ENCODE measurements at places on chromosomes 11 and 22.
A peak's percentile ranks its signal among the peaks of the same experiment; 100 is the strongest.

DNA sequence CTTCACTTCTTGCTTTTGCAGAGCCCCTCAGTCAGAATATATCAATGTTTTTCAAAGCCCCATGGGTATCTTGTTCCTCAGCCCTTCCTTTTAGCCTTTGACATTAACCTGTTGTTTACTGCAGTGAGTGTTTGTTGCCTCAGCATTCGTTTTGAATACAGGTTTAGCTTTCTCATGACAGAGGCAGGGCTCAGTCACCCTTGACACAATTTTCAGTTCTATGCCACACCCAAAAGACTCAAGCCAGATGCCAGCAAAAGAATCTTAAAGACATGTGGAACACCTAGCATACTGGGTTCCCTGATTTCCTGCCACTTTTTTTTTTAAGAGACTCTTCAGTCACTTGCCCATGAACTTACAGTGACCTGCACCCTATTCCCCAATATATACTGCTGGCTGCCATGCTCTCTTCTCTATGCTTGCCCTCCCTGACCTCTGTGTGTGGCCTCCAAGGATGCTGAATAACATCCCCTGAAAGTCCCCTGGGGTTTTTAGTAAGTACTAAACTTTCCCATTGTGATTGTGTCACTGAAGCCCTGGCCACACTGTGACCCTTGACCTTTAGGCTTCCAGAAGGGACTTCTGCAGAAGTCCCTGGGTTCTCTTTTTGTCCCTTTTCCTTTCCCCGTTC, 1225.5 kb downstream of the TBC1D22A start:
- DNase-seq = no peak

DNA sequence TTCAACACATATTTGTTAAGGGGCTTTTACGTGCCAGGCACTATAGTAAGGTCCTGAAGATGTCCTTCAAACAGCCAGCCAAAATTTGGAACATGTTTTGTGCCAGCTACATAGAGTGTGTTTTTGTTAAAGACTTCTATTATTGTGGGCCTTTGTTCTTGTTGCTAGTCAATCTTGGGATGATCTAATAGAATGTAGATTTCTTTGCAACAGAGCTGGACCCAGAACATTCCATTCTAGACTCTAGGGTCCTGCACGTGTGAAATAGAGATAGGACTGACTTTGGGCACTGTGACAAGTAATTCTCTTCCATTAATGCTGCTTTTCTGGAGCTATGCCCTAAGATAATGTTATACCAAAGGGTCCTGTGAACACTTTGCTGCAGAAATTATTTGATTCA, 16.9 kb upstream of the IPO7 start:
- no peak for DNase-seq

GRCh38 chr11:79232346-79232745, 208.5 kb downstream of the TENM4 start:
- DNase-seq = no peak

DNA sequence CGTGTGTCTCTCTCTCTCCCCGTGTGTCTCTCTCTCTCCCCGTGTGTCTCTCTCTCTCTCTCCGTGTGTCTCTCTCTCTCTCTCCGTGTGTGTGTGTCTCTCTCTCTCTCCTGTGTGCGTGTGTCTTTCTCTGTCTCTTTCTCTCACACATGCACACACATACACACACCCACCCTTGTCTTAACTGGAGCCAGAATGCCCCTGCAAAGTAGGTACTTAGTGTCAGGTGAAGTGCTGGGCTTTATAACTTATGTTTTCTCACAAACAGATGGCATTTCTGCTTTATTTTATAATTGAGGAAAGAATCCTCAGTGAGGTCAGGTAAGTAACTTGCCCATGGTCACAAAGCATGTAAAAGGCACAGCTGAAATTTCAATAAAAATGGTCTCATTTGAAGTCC, 106.0 kb downstream of the CSNK2A3 start:
- DNase-seq = no peak

DNA sequence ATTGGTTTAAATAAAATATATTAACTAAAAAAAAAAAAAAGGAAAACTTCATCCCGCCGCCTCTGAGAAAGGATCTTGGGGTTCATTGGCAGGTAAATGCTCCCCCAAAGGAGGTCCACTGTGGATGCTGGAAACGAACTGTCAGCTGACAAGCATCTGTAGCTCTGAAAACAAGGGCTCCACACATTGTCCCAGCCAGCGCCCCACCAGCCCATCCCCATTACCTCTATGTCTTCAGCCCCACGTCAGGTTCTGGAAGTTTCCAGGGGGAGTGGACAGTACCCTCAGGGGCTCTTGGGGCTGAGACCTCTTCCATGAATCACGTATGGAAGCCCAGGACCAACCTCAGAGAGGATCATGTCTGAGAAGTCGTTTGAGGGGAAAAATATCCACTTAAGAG, 66.4 kb upstream of the WNT7B start:
- DNase-seq = no peak

- peak; percentile 60 for DNase-seq
Observed at GRCh38 chr22:24189249-24190158, 8.2 kb downstream of the SUSD2 start.

DNA sequence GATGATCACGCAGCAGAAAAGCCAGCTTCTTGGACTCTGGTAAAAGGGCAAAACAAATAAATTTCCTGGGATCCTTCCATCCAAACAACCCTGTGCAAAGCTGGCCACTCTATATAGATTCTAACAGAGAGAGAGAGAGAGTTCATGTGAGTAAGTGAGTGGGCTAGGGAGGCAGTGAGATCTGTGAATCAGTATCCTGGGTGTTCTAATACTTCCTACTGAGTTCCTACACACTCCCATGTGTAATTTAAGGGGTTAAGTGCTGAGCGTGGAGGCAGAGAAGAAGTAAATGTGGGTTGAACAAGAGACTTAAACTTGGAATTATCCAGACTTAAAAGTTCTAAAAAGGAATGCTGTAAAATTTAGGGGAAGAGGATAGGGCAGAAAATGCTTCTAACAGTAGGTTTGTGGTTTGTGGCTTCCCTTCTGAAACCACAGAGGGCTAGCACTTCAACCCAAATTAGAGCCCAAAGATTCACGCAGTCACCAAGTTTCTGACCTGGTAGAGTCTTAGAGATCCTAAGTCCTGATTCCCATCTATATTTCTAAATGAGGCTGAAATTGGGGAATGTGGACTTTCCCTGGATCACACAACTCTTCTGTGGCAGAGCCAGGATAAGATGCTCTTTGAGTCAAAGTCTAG, 413.9 kb downstream of the TENM4 start:
- DNase-seq = no peak

- no peak for DNase-seq
Observed at GRCh38 chr11:83124636-83125424, 32.1 kb upstream of the PCF11 start.

GRCh38 chr11:38411149-38411548, 1813.1 kb upstream of the RAG2 start:
- DNase-seq = no peak

DNA sequence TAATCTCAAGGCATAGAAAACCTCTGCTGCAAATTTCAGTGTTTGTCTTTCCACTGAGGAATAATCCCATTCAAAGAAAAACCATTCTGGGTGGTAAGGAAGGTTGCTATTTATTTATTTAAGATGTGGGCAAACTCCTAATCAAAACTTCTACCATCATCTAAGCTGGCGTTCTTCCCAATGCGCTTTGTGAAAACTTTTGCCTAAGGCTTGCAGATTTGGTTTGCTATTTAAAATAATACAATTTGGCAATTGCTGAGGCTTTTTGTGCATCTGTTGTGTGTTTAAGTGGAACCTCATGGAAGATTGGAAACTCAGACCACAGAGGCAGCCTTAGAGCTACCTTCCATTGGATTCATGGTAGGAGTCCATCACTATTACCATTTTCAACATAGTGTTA, 309.0 kb downstream of the BLID start:
- DNase-seq = no peak

DNA sequence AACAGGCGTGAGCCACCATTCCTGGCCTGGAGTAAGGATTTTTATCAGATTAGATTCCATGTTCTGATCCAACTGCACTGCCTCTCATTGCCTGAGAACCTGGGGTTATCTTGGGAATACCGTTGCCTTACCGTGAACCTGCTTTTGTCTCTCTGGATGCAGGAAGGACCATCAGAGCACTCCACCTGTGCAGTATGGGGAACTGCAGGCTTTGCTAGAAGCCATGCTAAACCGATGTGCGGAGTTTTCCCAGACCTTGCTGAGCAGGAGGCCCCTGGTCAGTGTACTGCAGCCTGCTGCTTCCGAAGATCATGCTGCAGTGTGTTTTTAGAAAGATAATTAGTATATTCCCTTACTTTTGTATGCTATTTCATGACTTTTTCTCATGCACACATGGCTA, 43.6 kb downstream of the MEI1 start:
- no peak for DNase-seq

DNA sequence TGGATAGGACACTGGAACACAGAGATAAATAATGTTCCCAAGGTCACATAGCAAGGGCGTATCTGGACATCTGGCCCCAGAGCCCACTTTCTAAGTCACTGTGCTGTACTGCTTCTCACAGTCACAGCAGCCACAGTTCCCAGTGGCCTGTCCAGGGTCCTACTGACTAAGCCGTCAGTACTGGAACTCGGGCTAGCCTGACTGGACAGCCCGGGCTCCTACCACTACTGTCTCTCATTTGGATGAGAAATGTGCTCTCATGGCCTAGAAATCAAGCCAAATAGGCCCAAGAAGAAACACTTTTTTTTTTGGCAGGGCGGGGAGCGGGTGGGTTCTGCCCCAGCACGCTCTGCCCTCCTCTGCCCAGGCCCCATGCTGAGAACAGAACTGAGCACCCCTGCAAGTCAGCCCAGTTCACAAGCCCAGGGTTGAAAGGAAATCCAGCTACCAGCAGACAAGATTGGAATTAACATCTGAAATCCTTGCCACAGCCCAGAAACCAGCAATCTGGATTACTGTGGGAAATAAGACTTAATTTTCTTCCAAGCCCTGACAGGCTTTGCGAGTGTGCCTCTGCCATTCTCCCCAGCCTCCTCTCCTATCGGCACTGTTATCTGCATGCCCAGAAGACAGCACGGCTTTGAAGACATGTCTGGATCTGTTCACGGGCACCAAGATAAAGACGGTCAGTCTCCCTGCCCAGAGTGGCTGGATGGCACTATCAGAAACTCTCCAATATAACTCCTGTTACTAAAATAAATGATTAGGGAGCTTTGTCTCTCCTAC, 182.9 kb upstream of the NCAM1 start:
- no peak for DNase-seq

- DNase-seq = no peak
Observed at GRCh38 chr22:44419429-44419828, 78.6 kb downstream of the RTL6 start.

GRCh38 chr22:40484906-40485669, 114.7 kb downstream of the SGSM3 start:
- DNase-seq = no peak

- no peak for DNase-seq
Observed at GRCh38 chr11:128240546-128240945, 346.8 kb downstream of the ETS1 start.

GRCh38 chr11:67561971-67562619, 21.5 kb upstream of the GSTP1 start:
- peak; percentile 37 for DNase-seq

DNA sequence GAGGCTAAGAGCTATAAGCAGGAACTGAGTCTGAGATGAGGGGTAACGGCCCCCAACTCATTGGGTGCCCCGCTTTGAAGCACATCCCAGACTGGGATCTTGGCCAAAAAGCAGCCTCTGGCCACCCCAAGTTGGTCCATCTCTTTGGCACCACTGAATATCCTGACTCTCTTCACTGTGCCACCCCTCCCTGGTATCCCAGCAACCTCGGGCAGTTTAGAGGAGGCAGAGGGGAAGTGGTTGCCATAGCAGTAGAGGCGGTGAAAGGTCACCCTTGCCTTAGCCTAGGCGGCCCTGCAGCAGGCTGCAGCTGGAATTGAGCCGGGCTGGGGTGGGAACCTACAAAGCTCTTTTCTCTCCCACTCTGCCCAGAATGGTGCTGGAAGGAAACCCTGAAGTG, 1.1 kb downstream of the PELI3 start:
- no peak for DNase-seq

GRCh38 chr22:40585310-40585751, 51.2 kb downstream of the MRTFA start:
- DNase-seq = no peak

DNA sequence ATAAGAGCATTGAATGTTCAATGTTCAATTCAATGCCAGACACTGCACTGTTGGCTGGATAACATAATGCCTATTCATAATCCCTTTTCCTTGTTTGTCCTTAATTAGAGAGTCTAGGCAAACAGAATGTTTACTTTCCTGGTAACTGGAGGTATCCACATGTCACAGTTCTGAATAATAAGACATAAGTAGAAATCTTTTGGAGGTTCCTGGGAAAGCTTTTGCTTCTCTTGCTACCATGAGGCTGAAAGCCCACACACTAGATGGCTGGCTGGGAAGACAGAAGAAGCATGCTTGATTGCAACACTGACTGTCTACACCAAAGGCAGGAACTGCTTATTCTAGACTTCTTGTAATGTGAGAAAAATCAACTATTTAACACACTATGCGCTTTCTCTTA, 79.5 kb downstream of the GAB2 start:
- DNase-seq = no peak

GRCh38 chr22:26642465-26643417, 14.6 kb upstream of the MIAT start:
- no peak for DNase-seq

GRCh38 chr11:89235976-89236375, 58.3 kb downstream of the TYR start:
- no peak for DNase-seq

- no peak for DNase-seq
Observed at GRCh38 chr11:121889186-121889585, 226.8 kb downstream of the BLID start.

- DNase-seq = no peak
Observed at GRCh38 chr11:59191890-59192289, 20.0 kb downstream of the DTX4 start.

DNA sequence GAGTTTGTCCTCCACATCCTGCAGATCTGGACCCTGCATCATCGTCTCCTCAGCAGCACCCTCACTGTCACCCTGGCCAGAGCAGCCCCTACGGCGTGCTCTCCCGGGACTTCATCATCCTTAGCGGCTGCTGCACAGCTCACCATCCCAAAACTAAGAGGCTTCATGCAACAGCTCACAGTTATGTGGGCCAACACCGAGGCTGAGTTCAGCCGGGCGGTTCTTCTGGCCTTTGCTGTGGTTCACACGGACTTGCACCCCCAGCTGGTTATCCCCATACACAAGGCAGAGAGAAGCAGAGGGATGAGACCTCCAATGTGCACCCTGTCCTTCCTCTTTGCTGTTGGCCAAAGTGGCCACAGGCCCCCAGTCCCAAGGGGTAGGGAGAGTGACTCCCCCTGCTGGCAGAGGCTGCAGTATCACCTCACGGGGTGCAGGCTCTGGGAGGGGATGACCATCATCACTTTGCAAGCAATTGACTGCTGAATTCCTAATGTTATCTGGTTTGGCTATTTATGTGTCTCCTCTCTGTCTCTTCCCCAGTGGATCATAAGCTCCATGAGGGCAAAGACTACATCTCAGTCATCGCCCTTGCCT, 276.8 kb downstream of the BRD1 start:
- peak; percentile 7 for DNase-seq

- no peak for DNase-seq
Observed at GRCh38 chr11:134181707-134182106, 42.1 kb downstream of the NCAPD3 start.

GRCh38 chr11:22559416-22559815, 66.2 kb downstream of the FANCF start:
- DNase-seq = no peak

- no peak for DNase-seq
Observed at GRCh38 chr11:95461858-95462257, 230.9 kb upstream of the SESN3 start.

- DNase-seq = no peak
Observed at GRCh38 chr11:134414766-134415765, 3.0 kb upstream of the B3GAT1 start.

GRCh38 chr11:64357904-64358535, 942 bp upstream of the RPS6KA4 start:
- peak; percentile 61 for DNase-seq

- DNase-seq = peak; percentile 1
Observed at GRCh38 chr11:131217313-131218310, 152.8 kb upstream of the NTM start.
